Hematopoietic multipotent progenitor cell (in vitro differentiated cells): ENCODE measurements at places on chromosomes 1 and 21. TPM values are rescaled to one million over a fixed set of nuclear protein-coding genes. Genes with fewer than 3 reads are reported as not detected.

HES2 gene
- under 0.01 TPM for total RNA-seq

OR2L8 gene
- 9.2 TPM for total RNA-seq

KANK4 gene
- under 0.01 TPM for total RNA-seq

- no peak for DNase-seq
Observed at GRCh38 chr1:9651565-9652378, at the start of gene PIK3CD. Gene PIK3CD (plus strand): TSS chr1:9651731. CDS start chr1:9710456, 58,725 bp downstream.

- no peak for DNase-seq
Observed at GRCh38 chr1:7422561-7422960, 348.5 kb upstream of the VAMP3 start.

DNA sequence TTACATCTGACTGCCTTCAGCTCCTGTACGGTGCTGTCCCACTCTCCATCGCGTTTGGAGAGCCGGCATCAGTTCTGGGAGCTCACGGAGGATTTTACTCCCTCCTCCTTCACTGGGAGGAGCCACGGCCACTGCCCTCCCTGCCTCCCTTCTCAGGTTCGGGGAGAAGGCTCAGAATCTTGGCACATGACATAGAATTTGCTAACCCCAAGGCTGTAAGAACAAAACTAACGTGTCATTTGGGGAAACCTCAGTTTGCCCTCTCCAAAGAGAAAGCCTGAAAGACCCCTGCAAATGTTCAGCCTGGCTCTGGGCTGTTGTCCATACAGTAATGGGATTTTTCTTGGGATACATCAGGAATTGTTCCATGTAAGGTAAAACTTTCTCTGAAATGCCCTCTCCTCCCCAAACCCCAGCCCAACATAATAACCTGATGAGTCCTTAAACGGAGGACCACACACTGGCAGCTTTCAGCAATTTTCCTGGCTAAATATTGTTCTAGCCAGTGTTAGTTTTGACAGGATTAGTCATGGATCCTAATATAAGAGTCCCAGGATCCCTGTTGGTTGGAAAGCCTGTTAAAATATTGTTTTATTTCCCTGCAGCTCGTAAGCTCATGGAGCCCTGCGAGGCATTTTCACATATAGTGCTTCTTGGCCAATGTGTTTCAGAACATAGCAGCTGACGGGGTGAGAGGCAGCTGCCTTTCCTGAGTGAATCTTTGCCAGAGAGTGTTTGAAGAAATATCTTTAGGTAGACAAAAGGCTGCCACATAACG, 98.8 kb downstream of the RHOU start:
- DNase-seq: no peak
